HS-5 (cell line): ENCODE measurements at places on chromosomes 5 and 9.

DNA sequence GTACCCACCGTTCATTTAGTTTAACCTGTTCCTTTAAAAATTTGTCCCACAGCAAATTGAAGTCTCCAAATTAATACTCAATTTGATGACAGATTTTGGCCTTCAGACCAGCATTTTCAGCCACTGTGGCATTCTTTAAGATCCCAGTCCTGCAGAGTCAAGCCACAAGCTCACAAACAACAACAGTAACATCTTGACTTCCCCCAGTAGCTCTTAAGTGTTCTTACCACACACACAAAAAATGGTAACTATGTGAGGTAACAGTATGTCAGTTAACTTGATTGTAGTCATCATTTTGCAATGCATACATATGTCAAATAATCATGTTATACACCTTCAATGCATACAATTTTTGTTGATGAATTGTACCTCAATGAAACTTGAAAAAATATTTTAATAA lies 247.9 kb downstream of the LURAP1L start:
- DNase-seq, result no peak

DNA sequence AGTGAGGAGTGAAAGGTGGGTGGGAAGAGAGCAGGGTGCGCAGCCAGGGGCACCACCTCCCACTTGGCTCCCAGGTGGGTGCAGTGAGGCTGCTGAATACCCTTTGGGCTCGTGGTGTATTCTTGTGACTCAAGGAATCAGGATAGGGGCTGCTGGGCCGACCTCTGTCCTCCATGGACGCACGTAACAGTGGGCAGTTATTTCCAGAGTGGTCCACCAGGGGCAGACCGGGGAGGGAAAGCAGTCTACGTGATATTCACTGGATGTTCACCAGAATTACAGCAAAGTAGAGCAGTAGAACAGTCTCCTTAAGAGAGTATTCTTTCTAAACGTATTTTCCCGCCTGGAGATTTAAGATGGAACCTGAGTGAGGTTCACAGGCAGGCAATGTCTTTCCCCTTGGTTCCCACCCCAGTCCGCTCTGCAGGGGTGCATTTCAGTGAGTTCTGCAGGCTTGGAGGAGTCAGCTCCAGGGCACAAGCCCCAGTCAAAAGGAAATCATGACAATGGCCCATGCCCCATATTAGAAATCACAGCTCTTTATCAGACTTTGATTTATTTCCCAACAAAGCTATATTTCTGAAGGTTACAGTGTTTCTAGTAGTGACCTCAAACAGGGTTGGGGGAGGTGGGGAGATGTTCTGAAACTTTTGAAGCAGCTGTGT lies 88.7 kb downstream of the SYK start:
- no peak for DNase-seq

DNA sequence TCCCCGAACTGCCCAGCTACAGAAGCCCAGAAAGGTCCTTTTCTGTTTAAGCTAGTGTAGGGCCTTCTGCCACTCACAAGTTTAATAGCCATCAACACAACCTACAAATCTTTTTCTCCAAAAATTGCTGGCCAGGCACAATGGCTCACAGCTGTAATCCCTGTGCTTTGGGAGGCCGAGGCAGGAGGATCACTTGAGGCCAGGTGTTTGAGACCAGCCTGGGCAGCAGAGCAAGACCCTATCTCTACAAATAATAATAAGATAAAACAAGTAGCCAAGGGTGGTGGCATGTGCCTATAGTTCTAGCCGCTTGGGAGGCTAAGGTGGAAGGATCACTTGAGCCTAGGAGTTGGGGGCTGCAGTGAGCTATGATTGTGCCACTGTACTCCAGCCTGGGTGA lies 176.4 kb downstream of the HSD17B3 start:
- no peak for DNase-seq

DNA sequence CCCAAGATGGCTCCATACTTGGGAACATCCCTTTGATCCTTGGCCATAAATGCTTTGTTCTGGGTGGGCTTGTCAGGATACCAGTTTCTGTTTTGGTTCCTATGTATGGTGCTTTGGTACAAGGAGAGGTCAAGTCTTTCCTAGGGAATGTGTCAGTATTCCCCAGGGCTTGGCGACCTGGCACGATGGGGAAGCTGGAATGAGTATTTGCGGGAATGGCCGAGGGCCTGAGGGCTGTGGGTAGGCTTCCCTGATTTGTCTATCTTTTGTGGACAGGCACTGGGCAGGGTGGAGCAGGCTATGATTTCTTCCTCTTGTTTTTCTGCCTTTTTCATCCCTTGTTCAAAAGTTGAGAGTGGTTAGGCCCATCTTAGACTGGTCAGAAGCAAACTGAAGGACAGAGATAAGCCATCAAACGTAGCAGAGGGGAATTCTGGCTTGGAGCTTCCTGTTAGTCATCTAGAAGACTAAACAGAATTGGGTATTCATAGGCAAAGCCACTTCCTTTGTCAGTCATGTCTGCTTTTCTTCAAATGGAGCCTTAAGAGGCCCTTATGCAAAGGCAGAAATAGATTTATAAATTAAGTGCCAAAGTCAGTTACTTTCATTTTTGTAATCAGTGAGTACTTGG lies 13.7 kb downstream of the DOCK2 start:
- DNase-seq, result peak; percentile 16
